ENCODE measurements at places on chromosomes 6 and 20.

DNA sequence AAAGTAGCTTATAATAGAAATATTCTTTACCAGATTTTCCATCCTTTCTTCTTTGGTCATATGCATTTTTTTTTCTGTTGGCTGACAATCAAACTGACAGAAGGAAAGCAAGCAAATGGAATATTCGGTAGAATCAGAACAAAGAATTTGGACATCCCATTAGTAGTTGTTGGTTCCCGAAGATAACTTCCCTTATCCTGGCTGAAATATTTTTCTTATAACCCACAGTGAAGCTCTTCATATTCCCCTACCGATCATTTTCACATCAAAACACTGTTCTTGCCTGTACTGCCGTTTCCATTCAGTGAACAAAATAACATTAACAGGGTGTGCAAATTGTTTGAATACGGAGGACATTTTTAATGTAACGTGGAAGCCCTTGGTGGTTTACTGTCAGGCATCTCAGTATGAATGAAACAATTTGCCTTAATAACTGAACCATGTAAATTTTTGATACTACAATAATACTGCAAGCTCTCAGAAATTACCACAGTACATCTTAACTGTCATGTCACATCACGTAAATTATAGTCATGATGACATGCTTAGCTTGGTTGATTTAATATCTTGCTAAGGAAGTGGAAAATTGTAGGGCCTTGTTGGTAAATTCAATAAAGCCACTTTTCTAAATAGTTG, 311.5 kb downstream of the LAMA2 start:
- no peak for DNase-seq

DNA sequence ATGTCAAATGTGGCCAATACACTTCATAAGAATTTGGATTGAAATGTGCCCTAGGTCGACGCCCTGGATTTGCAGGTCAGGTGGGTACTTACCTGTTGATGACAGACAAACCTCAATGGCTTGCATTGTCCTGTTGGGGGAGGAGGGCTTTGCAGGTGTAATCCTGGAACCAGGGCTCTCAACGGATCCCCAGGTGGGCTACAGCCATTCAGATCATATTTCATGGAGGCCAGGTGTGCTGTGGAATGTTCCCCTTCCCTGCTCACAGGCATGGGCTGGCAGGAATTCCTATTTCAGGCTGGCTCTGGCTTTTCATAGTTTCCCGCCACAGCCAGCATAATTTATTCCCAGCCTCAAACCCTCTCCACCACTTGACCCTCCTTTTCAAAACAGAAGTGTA, 254.7 kb downstream of the SMOC2 start:
- DNase-seq = no peak

- DNase-seq = no peak
Observed at GRCh38 chr6:81562169-81562568, 190.3 kb downstream of the TENT5A start.

GRCh38 chr6:36326356-36326995, 10.2 kb downstream of the BNIP5 start:
- no peak for DNase-seq

DNA sequence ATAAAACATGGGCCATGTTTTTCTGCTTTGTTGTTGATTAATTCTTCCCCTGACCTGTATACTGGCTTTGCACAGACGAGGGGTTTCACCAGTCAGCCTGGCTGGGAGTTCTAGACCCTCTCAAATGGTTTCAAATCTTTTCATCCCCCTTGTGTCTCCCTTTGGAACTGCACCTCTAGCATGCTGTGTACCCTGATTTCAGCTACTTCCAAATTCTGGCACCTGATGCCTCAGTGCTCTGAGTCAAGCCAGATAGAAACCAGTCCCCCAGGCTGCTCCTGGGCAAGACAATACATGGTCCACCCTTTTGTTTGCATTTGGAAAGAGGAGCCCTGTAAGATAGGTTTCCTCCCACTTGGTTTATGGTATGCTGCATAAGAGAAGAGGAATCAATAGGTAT, 290.2 kb downstream of the BTBD3 start:
- no peak for DNase-seq

GRCh38 chr6:137702791-137703424, 164.2 kb upstream of the TNFAIP3 start:
- no peak for DNase-seq

GRCh38 chr6:29336269-29336668, 32.4 kb downstream of the OR5V1 start:
- no peak for DNase-seq

DNA sequence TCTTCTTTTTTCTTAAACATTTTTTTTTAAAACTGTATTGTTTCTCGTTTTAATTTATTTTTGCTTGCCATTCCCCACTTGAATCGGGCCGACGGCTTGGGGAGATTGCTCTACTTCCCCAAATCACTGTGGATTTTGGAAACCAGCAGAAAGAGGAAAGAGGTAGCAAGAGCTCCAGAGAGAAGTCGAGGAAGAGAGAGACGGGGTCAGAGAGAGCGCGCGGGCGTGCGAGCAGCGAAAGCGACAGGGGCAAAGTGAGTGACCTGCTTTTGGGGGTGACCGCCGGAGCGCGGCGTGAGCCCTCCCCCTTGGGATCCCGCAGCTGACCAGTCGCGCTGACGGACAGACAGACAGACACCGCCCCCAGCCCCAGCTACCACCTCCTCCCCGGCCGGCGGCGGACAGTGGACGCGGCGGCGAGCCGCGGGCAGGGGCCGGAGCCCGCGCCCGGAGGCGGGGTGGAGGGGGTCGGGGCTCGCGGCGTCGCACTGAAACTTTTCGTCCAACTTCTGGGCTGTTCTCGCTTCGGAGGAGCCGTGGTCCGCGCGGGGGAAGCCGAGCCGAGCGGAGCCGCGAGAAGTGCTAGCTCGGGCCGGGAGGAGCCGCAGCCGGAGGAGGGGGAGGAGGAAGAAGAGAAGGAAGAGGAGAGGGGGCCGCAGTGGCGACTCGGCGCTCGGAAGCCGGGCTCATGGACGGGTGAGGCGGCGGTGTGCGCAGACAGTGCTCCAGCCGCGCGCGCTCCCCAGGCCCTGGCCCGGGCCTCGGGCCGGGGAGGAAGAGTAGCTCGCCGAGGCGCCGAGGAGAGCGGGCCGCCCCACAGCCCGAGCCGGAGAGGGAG, 580 bp downstream of the VEGFA start:
- DNase-seq = peak; percentile 13

DNA sequence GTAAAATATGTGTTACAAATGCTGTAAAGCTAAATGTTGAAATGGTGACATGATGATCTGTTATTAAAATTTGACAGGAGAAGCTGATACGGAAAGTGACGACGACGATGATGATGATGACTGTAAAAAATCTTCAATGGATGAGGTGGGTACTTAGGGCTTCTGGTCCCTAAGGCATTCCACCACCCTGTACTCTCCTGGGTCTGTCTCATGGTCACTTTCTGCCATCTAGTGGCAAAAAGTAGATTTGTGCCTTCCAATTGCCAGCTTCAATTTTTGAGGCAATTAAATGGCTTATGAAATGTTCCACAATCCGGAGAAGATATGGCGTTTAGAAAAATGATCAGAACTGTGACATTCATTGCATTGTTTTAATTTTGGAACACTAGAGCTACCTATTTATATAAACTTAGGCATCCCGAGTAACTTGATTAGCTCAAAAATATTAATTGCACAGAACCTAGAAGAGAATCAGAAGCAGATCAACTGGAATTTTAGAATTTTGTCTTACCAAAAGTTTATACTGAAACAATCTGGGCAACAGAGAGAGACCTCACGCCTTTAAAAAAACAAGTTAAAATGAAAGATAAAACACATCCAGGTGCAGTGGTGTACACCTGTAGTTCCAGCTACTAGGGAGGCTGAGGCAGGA, 346.5 kb upstream of the PLCB4 start:
- peak; percentile 62 for DNase-seq

DNA sequence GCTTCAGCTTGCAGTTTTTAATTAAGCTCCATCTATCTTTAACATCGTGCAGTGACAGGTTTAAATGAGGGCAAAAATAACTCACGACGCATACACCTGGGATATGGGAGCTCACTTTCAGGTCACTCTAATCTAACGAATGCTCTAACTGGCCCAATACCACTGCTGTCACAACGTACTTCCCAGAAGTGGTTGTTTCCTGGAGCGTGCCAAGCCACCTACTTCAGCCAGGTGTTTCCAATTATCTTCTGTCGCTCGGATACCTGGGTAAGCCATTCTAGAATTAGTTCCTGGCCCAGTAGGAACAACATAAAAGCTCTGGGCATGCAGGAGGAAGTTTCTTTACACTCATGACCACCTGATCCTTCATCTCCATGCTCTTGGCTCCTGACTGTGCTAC, 147.4 kb downstream of the FOXC1 start:
- DNase-seq = no peak

DNA sequence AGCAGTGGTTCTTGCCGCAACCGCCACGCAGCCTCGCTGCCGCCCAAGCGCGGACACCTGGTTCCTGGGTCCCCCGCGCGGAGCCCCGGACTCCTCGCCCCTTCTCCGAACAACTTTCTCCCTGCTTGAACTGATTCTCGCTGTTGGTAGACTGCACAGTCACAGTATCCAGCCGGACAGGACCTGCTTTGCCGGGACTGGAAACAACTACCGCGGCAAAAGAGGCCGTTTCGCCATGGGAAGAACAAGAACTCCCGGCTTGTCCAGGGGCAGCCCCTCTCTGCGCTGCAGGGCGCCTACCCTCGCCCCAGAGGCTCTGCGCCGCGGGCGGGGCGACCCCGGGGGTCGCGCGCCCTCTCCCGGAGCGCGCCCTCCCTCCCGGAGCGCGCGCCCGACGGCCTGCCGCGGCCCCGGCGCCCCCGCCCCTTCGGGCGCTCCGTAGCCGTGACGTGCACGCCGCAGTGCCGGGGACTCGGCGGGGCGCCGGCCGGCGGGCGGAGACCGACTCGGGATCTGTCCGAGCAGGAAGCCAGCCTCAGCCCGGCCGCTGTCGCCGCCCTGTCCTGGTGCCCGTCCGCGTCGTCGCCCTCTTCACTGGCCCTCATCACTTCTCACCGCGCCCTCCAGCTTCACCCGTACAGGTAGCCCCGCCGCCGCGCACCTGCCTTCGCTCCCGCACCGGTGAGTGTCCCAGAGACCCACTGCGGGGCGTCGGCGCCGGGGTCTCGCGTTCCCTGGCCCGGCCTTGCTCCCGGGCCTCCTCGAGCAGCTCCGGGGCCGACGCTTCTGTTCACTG, at the start of gene MYO6:
TSS of gene MYO6 (plus strand) at position 497 of the 796 bp plus-strand sequence. CDS start 68,309 bp downstream, outside the sequence.
- DNase-seq = peak; percentile 15

GRCh38 chr6:30548375-30548774, 7.9 kb downstream of the GNL1 start:
- no peak for DNase-seq

DNA sequence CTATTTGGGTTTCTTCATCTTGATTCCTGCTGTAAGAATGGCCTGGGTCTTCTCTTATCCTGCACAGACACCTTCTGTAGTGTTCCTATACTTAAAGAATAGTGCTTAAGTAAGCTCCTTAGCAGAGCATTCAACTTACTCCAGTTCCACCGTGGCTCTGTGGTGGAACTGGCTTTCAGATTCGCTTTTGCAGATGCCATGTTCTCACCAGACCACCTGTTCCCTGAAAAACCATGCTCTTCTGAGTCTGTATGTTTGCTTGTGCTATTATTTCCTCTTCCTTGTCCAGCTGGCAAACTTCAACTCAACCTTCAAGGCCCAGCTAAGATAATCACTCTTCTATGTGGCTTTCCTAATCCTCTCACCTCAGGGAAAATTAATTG, 4.9 kb downstream of the ELMO2 start:
- no peak for DNase-seq

DNA sequence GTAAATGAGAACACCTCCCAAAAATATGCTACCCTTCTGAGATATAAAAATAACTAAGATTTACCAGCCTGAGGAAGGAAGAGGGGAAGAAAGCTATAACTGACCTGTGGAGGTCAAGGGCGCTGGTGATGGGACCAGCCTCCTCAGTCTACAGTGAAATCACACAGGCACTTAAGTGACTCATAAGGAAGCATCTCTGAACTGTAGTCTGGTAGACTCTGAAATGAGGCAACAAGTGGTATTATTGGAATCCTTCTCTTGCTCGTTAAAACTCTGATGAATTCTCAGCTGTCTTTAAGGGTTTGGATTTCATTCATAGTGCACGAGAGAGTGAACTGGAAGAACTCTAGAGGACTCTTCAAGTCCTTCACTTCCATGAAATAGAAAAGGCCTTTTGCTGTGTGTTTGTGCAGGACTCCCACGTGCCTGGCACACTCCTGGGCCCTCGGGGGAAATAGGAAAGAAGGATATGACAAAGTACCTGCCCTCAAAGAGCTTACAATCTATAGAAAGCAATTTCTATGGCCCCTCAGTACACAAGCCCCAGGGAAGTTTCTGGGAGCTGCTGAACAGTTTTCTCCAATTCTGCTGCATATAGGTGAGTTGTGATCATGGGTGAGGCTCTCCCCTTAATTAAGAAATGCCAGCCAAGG, 231.8 kb upstream of the RREB1 start:
- no peak for DNase-seq

GRCh38 chr6:25242567-25242966, 36.6 kb upstream of the CARMIL1 start:
- no peak for DNase-seq

GRCh38 chr6:147135211-147135681, 69.0 kb upstream of the STXBP5 start:
- no peak for DNase-seq

DNA sequence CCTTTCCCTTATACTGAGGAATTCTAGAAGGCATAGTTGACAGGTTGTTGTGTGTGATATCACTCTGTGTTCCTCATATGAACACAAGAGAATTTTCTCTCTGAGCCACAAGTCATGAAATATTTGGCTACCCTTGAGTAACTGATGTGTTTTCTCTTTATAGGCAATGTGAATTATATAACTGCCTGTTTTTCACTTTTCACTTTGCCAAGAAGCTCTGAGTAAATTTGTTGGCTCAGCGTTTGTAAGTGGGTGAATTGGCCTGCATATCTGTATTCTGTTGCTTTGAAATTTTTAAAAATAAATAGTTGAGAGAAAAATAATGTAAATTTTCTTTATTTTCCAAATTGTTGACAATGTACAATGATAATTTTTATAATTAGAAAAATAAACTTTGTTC, 5.2 kb upstream of the BTBD9 start:
- no peak for DNase-seq

GRCh38 chr6:33427585-33428223, 7.8 kb downstream of the SYNGAP1 start:
- DNase-seq = no peak

DNA sequence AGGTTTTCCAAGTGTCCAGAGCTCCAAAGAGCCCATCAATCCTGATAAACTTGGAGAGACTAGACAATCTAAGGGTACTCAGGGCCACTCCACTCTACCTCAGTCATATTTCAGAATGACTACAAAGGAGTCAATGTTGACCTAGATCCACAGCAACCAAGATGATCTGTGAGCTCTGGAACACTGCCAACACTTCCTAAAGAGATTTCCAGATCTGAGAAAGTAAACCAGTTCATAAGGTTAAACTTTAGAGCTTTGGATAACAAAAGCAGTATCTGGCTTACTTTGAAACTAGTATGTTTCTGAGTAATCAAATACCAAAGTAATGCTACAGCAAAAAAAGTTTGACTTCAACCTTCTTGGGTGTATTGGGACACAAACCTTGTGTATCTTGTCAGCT, 122.7 kb downstream of the BTBD9 start:
- DNase-seq = no peak

GRCh38 chr6:159376516-159377158, 207.4 kb downstream of the FNDC1 start:
- no peak for DNase-seq
